BJ (cell line): ENCODE measurements at places on chromosomes 4 and X. TPM values are rescaled to one million over a fixed set of nuclear protein-coding genes. Genes with fewer than 3 reads are reported as not detected.

- no peak for DNase-seq
Observed at GRCh38 chr4:94290245-94290644, 52.4 kb downstream of the HPGDS start.

KIF4A gene
- polyA plus RNA-seq: 10.8 and 13.3 TPM in 2 replicates

ASMT gene
- not detected in 2 replicates for polyA plus RNA-seq

RAB9B gene
- 0.39 and 0.82 TPM in 2 replicates for polyA plus RNA-seq

- peak; percentile 16 for DNase-seq
Observed at GRCh38 chr4:139734875-139735380, 69.3 kb downstream of the MGST2 start.

USP17L30 gene
- not detected in 2 replicates for polyA plus RNA-seq

GRCh38 chr4:107863416-107863815 lies 38.7 kb downstream of the SGMS2 start:
- DNase-seq: no peak

GRCh38 chr4:76214177-76214675 lies 602 bp upstream of the SCARB2 start:
- no peak for DNase-seq

DNA sequence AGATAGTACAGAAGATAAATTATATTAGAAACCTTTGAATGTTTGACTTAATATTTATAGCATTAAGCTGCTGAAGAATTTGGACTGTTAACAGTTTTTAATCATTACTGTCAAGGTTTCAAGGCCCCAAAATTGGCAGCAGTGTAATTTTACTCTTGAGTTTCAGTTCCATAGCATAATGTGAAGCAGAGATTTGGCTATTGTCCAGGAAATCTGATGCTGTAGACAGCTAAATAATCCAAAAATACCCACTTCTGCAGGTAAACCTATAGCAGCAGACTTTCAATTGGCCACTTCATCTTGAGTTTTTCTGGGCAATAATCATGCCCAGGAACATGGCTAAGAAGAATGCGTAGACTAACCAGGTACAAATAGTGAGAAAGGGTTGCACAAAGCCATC lies 85.0 kb downstream of the RCHY1 start:
- no peak for DNase-seq

HPGD gene
- polyA plus RNA-seq: not detected in 2 replicates

TEX13D gene
- not detected in 2 replicates for polyA plus RNA-seq

RBMX2 gene
- polyA plus RNA-seq: 12.6 and 20.5 TPM in 2 replicates

- DNase-seq: no peak
Observed at GRCh38 chr4:122827258-122827878, 737 bp downstream of the FGF2 start.

GRCh38 chr4:38330936-38331335 lies 333.1 kb upstream of the KLF3 start:
- no peak for DNase-seq

DNA sequence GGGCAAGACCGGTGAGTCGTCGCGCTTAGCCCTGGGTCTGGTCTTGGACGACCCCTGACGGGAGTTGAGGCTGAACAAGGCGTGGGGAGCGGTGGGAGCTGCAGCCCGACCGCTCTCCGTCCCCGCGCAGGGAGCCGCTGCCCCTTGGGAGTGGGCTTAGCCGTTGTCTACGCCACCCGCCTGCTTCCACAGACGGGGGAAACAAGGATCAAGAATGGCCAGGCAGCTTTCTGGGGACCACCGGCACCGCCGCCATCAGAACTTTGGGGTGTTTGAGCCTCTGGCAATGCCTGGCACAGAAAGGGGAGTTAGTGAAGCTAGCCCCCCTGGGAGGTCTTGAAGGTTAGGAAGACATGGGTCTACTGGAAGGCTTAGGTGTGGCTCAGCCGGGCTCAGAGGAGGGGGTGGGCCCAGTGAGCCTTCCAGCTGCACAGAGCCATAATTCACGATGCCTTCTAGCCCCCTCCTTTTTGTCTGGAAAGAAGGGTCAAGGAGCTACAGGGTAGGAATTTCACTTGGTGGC lies 583 bp downstream of the RASL11B start:
- no peak for DNase-seq

PGAM4 gene
- polyA plus RNA-seq: 0.48 and 0.53 TPM in 2 replicates

DNA sequence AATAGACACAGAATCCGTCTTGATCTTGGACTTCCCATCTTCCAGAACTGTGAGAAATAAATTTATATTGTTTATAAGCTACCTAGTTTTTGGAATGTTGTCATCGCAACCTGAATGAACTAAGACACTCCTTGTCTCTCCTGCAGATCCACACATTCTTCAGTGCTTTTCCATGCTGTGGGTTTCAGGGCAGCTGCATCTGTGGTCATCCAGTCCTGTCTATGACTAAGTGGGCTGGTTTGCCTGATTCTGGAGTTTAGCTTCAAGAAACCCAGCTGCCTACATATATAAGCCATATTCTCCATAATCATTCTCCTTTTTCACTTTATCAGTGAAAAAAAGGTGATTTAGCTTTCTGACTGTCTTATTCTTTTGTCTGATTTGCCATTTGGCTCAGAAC lies 170.3 kb upstream of the KIT start:
- DNase-seq: no peak

GRCh38 chrX:23008431-23009099 lies 8.8 kb downstream of the DDX53 start:
- DNase-seq: no peak

DNA sequence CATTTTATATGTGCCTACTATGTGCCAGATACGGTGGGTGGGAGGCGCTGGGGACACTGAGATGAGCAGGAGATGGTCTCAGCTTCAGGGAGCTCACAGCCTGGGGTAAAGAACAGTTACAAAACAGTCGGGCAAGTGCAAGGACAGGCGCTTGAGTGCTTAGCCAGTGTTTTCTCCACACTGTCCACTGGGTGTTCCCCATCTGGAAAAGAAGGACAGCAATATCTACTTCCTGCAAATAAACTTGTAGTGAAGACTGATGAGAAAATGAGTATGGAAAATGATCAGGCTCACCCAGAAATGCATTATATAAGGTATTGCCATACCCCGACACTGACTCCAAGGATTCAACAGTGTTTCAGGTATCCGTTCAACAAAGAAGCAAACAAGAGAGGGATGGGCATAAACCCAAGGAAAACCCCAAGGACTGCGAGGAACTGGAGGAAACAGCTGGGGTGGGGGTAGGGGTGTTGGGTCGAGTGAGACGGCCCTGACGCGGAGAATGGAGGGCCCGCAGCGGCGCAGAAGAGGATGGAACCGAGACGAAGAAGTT lies 835 bp downstream of the TMEM185A start:
- no peak for DNase-seq

- no peak for DNase-seq
Observed at GRCh38 chrX:49116076-49116475, 7.5 kb downstream of the GPKOW start.

GRCh38 chrX:103756736-103757135 lies 19.9 kb upstream of the PLP1 start:
- no peak for DNase-seq

DNA sequence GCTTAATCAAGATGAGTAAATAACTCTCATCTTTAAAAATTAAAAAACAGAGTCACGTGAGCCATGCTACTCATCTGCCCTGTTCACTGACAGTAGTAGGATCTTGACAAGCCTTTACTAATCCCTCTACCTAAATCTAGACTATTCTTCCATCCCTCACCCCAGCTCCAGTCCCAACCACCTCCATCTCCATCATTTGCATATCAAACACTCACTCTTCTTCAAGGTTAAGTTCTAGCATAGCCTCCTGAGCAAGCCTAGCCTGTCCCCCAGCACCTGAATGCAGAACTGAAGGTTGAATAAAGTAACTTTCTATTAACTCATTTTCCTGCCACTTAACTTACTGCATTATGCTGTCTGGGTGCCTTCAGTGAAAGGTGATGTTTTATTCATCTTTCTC lies 72.5 kb downstream of the YIPF7 start:
- no peak for DNase-seq

BMPR1B gene
- 0.07 and 0.16 TPM in 2 replicates for polyA plus RNA-seq

DNA sequence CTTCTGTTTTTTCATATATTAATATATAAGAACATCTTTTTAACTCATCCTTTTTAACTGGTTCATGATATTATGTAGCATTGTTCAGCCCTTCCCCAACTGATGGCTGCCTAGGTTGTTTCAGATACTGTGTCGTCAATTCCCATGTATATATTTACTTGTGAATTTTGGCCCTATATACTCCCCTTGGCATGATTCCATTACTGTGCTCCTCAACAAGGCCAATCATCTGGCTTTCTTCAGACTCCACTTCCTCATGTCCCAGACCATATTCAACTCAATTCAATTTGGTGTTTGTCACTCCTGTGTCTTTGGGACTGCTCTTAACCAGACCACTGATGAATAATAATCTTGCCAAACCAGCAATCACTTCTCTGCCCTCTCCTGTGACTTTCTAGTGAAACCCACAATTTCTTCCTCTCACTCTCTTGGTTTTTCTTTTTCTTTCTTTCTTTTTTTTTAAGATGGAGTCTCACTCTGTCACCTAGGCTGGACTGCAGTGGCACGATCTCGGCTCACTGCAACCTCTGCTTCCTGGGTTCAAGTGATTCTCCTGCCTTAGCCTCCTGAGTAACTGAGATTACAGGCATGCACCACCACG lies 2.7 kb upstream of the WDR45 start:
- DNase-seq: no peak

DNA sequence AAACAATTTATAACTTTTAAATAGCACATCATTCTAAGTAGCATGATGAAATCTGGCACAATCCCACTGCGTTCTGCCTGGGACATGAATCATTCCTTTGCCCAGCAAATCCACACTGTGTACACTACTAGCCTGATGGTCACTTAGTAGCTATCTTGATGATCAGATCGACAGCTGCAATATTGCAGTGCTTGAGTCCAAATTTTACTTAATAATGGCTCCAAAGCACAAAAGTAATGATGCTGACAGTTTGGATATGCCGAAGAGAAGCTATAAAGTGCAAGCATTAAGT lies 86.6 kb upstream of the NPNT start:
- peak; percentile 44 for DNase-seq

APEX2 gene
- 16.0 and 23.0 TPM in 2 replicates for polyA plus RNA-seq

DNA sequence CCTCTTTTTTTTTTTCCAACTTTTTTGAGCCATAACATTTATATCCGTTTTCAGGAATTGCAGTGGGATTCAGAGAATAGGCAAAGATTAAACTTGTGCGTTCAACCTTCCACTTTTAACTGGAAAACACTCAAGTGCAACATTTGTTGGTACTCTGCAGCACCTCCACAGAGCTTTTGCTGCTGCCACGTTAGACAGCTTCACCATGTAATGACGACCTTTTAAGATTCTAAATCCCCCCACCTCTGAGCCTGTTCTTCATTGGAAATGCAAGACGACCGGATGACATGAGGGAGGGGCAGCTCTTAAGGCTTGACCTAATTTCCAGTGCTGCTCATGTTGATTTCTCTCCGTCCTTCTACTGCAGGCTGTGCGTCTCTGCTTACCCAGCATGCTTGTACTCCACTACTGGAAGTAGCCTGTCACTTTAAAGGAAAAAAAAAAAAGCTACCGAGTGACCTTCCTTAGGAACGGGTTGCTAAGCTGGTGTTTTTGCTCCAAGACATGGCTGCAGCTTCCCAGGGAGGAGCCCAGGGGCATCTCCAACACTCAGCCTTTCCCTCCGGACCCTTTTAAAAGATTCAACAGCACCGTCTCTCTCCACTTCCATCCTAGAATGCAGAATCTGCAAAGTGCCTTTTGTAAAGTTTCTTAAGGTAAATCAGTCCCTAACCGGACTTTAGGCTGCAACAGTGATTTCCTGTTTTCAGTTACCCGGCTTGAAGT lies at the start of gene CC2D2A:
TSS of gene CC2D2A (plus strand) at position 481 of the 726 bp plus-strand sequence. CDS start 6,051 bp downstream, outside the sequence.
- no peak for DNase-seq

GRCh38 chr4:22873899-22874298 lies 181.2 kb downstream of the GBA3 start:
- no peak for DNase-seq

SMR3B gene
- polyA plus RNA-seq: not detected in 2 replicates

DUX4 gene
- not detected in 2 replicates for polyA plus RNA-seq

- no peak for DNase-seq
Observed at GRCh38 chrX:53159184-53159583, 65.2 kb downstream of the KANTR start.

MAGEE1 gene
- 0.26 and 0.27 TPM in 2 replicates for polyA plus RNA-seq

GRCh38 chrX:7480721-7481120 lies 332.8 kb upstream of the PUDP start:
- no peak for DNase-seq

JAKMIP1 gene
- polyA plus RNA-seq: not detected in 2 replicates

HEPH gene
- 8.6 and 10.4 TPM in 2 replicates for polyA plus RNA-seq

GRCh38 chr4:104524591-104524990 lies 29.9 kb upstream of the CXXC4 start:
- no peak for DNase-seq

GRCh38 chr4:46870411-46870810 lies 38.6 kb downstream of the COX7B2 start:
- DNase-seq: no peak

MAGEC3 gene
- 0.06 TPM in 1 of 2 replicates, not detected in the other for polyA plus RNA-seq

GRCh38 chr4:186033027-186033426 lies 35.9 kb upstream of the TLR3 start:
- DNase-seq: no peak

DNA sequence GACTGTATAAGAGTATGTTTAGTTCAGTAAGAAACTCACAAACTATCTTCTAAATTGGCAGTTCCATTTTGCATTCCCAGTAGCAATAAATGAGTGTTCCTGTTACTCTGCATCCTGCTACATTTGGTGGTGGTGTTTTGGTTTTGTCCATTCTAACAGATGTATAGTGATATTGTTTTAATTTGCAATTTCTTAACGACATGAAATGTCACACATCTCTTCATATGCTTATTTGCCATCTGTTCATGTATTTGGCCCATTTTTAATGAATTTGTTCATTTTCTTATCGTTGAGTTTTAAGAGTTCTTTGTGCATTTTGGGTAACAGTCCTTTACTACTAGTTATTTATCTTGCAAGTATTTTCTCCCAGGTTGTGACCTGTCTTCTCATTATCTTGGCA lies 232.2 kb downstream of the TMA16 start:
- DNase-seq: no peak

XG gene
- polyA plus RNA-seq: 0.06 and 0.22 TPM in 2 replicates

- no peak for DNase-seq
Observed at GRCh38 chrX:137194164-137194563, 160.4 kb upstream of the GPR101 start.

GRCh38 chrX:135327299-135327698 lies 18.0 kb downstream of the ETDC start:
- DNase-seq: no peak

DNA sequence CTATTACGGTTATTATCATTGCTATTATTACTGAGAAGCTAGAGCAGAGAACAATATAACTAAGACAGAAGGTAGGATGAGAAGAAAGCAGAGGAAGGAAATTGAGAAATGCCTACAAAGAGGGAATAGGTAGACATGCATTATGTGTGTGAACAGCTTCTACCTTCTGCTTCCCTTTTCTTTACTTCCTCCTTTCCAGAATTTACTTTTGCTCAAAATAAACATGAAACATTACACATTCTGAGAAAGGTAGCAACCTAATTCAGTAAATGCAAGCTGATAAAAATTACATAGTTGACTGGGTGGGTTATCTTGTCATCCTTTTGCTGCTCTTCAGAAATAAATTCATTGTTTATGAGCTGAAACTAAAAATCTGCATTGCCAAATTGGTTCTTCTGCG lies 54.6 kb downstream of the AMOT start:
- no peak for DNase-seq

GRCh38 chrX:45842926-45843315 lies 642.2 kb upstream of the DIPK2B start:
- no peak for DNase-seq

SSX2 gene
- not detected in 2 replicates for polyA plus RNA-seq
